Myocyte (in vitro differentiated cells): ENCODE measurements at places on chromosomes 2 and 18. TPM values are rescaled to one million over a fixed set of nuclear protein-coding genes. Genes with fewer than 3 reads are reported as not detected.
A peak's percentile ranks its signal among the peaks of the same experiment; 100 is the strongest.

- peak; percentile 42 for DNase-seq
Observed at GRCh38 chr2:130957915-130958314, 121.2 kb downstream of the ARHGEF4 start.

Gene NEB
- 1,133 and 1,145 TPM in 2 replicates for total RNA-seq

GRCh38 chr2:101732199-101732598 lies 34.7 kb downstream of the MAP4K4 start:
- no peak for DNase-seq

Gene ERICH2
- not detected in 2 replicates for total RNA-seq

DNA sequence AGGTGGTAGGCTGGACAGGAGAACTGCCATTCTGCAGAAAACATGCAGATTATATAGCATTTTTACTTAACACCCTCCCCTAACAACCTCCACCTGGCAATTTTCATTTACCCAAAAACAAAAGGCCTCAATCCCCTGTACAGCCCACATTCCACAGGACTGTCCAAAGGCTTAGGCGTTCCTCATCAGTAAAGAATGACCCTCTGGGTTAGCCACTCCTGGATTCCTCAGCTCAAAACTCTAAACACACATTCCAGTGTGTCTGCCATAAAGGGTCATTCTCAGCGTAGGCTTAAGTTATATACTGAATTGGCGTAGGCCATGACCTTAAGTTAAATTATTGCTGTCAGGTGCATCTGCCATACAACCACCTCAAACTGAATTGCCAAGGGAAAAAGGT lies 261.8 kb upstream of the CHAC2 start:
- DNase-seq: peak; percentile 13

Gene ZC3H8
- 7.9 and 13.3 TPM in 2 replicates for total RNA-seq

Gene CRYBA2
- total RNA-seq: not detected in 2 replicates

GRCh38 chr2:192741889-192742288 lies 547.2 kb upstream of the TMEFF2 start:
- DNase-seq: peak; percentile 23

DNA sequence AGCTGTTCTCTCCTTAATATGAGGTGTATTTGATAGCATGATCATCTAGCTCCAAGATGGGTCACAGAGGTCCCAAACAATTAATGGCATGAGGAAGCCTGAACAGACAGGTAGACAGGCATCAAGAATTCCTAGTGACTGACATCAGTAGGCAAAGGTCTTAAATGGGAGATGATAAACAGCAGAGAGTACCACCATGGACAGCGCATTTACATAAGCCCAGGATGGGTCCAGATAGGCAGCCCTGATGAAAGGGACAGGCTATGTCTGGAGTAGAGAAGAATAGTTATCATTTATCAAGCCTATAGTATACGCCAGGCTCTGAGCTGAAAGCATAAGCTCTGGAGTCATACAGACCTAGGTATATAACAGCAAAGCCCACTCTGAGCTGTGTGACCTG lies 434.7 kb upstream of the SETBP1 start:
- peak; percentile 41 for DNase-seq

DNA sequence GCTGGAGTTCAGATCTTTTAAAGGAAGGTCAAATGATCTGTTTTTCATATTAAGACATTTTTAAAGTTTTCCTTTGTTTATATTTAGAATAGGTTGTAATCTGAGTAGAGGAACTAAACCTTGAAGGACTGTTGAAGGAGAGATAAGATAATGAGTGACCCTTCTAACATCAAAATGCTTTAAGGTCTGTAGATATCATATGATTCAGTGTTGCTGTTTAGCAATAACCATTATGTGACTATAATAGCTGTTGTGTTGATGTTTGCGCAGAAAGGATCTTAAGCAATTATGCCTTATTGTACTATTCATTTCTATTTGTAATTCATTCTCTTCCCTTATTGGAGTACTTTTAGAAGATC lies 60.0 kb downstream of the SLC16A14 start:
- no peak for DNase-seq

GRCh38 chr2:20972792-20973565 lies 70.9 kb downstream of the APOB start:
- no peak for DNase-seq

DNA sequence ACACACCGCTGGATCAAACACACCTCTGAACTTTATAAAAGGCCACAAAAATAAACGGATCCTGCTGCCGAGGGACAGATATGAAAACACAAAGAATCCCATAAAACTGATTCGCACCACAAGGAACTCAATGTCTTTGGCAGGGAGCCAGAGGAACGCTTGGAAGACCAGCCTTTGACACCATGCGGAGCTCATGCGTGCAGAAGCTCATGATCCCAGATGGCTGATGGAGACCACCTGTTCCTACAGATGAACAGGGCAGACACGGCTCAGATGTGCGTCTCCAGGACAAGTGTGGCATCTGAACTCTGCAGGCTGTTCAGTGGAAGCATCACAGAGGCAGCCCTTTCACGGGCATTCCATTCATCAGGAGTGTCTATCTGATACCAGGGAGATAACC lies 24.9 kb downstream of the COPS9 start:
- no peak for DNase-seq

- no peak for DNase-seq
Observed at GRCh38 chr2:85071096-85071495, 62.1 kb upstream of the TCF7L1 start.

DNA sequence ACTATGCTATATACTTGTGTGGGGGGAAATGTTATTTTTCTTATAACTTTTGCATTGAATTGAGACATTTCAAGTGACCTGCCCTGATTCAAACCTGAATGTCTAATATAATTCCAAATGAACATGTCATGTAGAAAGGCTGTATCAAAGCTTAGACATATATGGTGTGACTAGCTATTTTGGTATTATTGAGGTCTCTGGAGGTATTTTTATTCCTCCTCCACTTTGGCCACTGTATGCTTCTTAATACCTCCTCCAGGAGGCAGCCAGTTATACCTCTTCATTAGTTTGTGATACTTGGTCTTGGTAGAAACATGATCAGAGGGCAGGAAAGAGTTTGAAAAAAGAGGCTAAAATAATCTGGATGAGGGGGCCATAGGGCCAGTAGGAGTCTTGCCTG lies 217.1 kb downstream of the TCF4 start:
- DNase-seq: no peak

Gene SNORC
- 1.5 and 2.6 TPM in 2 replicates for total RNA-seq

DNA sequence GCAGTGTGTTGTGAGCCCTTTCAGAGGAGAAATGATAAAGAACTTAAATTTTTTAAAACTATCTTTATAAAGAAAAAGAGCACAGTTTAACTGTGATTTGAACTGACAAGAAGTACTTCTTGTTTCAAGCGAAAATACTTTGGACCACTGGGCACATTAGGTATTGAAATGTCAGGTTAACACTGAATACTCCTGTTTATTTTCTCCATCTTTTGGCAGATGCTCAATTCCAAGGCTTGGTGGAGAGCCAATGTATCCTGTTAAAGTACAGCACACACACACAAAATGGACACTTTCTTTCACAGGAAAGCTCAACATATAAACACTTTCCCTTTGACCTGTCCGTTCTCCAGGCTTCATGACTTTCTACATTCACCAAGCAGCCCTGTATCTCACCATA lies 32.6 kb upstream of the SP3 start:
- no peak for DNase-seq

DNA sequence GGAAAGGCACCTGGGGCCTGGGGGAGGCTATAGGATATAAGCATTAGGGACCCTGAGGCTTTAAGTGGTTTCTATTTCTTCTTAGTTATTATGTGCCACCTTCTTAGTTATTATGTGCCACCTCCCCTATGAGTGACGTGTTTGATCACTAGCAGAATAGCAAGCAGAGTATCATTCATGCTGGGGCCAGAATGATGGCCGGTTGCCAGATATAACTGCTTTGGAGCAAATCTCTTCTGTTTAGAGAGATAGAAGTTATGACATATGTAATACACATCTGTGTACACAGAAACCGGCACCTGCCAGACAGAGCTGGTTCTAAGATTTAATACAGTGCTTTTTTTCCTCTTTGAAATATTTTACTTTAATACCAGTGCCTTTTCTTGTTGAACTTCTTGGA lies 29.4 kb downstream of the LIPG start:
- no peak for DNase-seq

DNA sequence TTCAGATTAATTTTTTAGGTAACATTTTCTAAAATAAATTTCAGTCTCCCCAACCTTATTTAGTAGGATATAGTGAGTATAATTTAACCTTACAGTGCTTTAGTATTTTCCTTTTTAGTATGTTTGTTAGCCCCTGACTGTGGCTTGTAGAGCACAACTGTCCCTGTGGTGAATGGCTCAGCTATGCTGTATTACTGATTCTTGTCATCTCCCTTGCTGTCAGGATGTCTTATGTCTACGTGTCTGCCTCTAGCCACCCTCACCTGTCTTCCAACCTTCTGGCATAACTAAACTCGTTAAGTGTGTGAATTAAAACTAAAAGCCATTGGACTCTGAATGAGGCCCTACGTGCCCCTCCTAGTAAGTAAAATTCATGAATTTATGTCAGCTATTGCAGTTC lies 18.4 kb downstream of the MRPS9 start:
- DNase-seq: peak; percentile 3

- no peak for DNase-seq
Observed at GRCh38 chr18:74689251-74689650, 91.6 kb downstream of the ZNF407 start.

Gene SPRED2
- total RNA-seq: 5.3 and 11.7 TPM in 2 replicates

- no peak for DNase-seq
Observed at GRCh38 chr18:49050452-49050851, 99.7 kb upstream of the SMAD7 start.
